ENCODE measurements at places on chromosomes 11 and 22. TPM values are rescaled to one million over a fixed set of nuclear protein-coding genes. Genes with fewer than 3 reads are reported as not detected.
A peak's percentile ranks its signal among the peaks of the same experiment; 100 is the strongest.

TMEM218 gene
- 12.8 TPM for total RNA-seq

OR52H1 gene
- total RNA-seq, result not detected

TECTA gene
- 1.2 TPM for total RNA-seq

GRCh38 chr11:1498262-1498661, 11.7 kb upstream of the MOB2 start:
- DNase-seq, result no peak

- no peak for DNase-seq
Observed at GRCh38 chr11:849104-849824, 6.6 kb downstream of the TSPAN4 start.

- no peak for DNase-seq
Observed at GRCh38 chr22:37167981-37168647, 18.4 kb upstream of the IL2RB start.

DNA sequence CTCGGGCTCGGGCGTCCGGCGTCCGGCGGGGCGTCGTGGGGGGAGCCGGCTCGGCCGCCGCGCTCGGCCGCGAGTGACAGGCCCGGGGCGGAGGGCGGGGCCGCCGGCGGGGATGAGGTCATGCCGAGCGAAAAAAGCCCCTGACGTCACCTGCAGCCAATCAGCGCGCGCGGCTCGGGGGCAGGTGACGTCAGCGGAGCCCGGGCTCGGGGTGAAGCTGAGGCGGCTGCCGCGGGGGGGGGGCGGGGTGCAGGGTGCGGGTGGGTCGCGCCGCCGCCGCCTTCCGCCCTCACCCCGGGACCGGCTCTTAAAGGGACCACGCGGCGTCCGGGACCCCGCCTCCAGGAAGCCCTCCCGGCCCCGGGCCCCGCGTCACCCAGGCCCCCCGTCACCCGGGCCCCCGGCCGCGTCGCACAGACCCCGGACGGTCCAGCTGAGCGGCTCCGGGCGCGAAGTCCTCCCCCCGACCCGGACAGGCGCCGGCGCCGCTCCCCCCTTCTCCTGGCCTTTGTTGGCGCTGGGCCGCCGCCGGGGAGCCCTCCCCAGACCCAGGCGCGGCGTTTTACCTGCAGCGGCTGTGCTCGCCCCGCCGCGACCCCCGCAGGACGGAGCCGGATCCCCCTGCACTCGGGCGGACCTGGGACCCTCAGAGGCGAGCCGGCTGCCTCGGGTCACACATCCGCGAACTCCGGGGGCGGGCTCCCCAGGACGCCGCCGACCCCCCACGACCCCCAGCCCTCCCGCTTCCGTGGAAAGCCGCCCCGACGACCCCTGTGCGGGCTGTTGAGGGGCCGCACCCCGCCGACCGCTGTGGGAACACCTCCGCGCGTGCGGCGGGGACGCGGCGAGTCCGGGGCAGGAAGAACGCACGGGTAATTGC, at the start of gene DUSP8:
DUSP8 (minus strand) TSS at position 75 of the 880 bp plus-strand sequence. CDS start 6,445 bp downstream, outside the sequence.
- peak; percentile 86 for DNase-seq

DNA sequence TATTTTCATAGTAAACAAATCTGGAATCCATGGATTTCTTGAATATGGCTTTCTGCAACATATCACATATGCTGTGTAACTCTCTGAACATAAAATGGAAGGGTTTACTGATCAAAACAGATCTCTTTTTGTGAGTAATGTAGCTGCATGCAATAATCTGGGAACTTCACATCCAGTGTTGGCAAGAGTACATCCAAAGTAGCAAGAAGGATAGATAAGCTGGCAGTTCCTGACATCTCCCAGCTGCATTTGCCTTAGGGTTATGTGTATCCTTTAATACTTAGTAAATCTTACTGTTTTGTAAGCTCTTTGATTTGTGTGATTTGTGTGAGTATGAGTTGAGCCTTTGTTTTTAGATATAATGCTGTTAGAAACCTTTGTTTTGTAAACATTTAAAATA, 280.4 kb upstream of the CNTN5 start:
- DNase-seq, result no peak

DNA sequence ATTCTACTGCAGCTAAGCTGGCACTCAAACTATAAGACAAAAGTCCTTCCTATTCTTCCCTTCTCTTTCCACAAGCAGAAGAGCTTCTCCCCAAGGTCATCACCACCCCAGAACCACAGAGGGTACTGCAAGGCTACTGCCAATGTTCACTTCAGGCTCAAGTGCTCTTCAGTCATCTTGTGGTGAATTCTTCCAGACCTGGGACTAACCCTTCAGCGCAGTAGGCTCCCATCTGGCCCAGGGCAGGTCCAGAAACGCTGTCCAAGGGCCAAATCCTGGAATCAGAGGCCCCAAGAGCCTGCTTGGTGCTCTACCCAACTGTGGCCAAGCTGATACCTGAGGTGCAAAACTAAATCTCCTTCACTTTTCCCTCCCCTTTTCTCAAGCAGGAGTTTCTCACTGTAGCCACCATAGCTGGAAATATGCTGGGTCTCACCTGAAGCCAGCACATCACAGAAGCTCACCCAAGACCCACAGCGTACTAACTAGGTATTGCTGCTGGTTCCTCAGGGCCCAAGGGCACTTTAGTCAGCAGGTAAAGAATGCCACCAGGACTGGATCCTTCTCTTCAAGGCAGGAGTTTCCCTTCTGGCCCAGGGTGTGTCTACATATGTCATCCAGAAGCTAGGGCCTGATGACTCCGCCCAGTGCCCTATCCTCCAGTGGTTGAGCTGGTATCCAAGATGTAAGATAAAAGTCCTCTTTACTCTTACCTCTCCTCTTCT, 27.8 kb downstream of the FCHSD2 start:
- no peak for DNase-seq

DNA sequence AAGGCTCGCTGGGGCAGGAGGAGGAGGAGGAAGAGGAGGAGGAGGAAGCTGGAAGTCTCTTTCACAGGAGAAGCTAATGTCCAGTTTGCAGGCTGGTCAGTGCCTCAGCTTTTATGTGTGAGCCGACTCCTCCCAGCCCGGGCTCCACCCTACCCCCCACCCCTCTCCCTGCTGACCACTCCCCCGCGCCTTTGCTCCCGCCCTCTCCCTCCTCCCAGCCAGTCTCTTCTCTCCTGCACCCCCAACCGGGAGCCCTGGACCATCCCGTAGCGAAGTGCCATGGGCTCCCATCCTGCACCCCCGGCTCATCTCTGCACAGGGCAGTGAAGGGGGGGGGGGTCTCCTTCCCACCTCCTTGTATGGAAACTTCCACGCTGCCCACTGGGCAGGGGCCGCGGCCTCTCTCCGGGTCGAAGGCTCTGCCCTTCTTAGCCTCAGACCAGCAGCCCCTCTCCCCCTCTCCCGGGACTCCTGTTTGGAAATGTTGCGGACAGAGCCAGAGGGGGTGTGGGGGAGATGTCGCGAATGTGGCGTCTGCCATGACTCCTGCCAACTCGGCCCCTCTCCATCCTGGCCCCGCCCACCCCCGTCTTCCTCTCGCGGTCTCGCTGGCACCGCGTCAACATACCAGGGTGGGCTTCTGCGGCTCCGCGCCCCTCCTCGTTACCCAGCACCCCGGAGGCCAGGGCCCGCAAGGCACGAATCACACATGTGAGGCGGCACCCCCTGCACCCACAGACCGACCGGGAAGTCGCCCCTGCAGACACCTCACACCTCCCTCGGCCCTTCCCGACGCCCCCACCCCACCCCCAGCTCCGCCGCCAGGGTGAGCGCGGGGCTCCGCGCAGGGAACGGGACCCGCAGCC, 1.8 kb downstream of the IGF2 start:
- no peak for DNase-seq

GRCh38 chr11:130710497-130711012, 205.7 kb downstream of the SNX19 start:
- no peak for DNase-seq

DNA sequence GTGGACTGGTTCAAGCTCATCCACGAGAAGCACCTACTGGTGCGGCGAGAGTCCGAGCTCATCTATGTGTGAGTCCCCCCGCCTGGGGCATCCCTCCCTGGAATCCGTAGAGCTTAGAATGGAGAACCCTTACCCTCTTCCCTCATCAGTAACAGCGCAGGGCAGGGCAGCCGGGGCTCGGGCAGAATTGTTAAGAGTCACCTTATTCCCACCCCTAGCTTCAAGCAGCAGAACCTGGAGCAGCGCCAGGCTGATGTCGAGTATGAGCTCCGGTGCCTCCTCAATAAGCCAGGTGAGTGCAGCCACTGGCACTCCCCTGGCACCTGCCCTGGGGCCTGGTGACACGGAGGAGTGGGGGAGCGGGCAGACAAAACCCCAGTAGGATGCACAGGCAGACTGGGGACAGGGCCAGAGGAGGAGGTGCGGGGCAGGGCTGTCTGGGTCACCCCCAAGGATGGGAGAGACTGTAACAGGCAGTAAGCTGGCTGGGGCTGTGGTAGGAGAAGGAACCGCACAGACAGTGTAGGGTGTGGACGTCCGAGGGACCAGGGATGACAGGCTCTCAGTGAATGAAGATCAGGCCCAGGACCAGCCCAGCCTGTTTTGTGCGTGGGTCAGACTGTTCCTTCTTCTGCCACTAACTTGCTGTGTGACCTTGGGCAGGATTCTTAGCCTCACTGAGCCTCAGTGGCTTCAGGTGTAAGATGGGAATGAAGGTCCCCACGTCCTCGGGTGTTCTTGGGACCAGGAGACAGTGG, 20.4 kb downstream of the C22orf23 start:
- DNase-seq, result no peak

DNA sequence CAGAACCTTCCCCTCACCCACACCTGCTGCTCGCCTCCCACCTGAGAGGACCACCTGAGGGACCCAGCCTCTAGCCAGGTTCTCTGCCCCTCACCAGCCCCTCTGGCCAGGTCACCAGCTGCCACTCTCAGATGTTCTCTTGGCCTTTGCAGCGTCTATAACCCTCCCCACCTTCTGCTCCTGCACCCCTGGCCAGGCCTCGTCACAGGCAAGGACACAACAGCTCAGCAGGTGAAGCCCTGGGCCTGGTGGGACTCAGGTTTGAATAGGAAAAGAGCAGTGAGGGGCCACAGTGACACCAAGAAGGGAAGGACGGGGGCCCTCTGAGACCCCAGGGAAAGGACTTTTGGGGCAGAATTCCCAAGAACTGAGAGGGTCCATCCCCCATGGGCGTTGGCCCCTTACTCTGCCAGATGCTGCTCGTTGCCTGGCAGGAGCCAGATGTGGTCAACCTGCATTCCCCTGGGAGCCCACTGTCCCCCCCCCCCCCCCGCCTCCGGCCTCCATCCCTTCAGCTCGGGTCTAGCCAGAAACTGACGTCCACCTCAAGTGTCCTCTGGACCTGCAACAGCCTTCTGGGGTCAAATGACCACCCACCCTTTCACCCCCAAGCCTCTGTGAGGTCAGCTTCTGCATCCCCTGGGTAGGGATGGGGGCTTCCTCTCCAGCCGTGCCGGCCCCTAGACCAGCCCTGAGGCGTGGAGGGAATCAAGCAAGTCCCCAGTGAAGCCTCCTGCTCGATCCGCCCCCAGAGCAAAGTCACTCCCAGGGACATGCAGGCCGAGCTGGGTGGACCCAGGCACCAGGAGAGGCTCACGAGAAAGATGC, 28.7 kb downstream of the SBF1 start:
- no peak for DNase-seq

DNA sequence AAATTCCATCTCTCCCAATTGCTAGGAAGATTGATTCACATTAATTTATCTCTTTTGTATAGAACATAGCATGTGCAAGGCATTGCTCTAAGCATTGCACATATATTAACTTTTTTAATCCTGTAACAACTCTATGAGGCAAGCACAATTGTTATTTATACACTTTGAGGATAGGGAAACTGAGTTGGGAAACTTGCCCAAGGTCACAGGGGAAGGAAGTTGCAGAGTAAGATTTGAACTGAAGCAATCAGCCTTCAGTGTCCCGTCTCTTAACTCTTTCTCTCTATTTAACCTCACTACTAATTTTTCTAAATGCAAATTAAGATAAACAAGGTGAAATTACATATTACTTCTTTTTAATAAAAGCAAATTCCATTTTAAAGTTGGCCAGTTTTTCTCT, 22.2 kb downstream of the OR56B4 start:
- no peak for DNase-seq

DNA sequence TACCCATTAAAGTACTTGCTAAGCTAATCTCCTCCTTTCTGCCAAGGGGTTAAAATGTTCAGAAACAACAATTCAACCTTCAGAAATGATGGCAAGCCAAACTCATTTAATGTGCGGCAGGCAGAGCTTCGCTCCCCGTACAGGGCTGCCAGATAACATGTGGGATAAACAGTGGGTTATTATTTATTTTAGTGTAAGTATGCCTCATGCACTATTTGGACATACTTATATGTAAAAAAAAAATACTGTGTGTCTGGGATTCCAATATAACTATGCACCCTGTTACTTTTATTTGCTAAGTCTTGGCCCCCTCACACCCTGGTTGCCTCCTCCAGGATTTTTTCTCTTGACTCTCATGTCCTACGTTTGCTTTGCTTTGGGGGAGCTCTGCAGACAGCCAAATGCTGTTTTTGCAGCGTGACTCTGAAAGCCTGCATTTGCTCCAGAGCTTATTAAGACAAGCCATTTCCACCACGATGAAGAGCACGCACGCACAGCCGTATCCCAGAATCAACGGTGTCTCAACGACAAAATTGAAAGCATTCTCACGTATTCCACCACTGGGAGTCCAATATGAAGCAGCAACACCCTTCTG, 86.5 kb upstream of the SHANK2 start:
- DNase-seq, result no peak

DNA sequence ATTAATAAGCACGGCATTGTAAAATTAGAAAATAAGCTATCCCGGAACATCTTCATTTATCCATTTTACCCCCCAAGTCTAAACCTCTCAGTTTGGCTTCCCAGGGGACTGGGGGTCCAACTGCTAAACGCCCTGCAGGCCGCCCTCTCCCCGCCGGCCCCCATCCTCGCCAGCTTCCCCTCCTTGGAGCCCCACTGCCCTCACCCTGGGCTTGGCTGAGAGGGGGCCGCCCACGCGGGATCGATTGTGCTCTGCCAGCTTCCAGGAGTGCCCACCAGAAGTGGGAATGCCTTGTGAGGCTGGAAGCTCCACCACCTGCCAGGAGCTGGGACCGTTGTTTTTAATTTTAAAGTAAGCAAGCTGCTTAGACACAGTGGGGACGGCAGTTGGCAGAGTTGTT, 353.5 kb downstream of the TBC1D22A start:
- no peak for DNase-seq

GRCh38 chr11:16843294-16843693, 104.8 kb downstream of the C11orf58 start:
- DNase-seq, result no peak

GRCh38 chr22:40853961-40854360, 2.5 kb downstream of the ST13 start:
- no peak for DNase-seq

- DNase-seq, result peak; percentile 91
Observed at GRCh38 chr11:120028181-120028896, 109.6 kb downstream of the TRIM29 start.

GRCh38 chr11:94740083-94741021, 27.8 kb upstream of the AMOTL1 start:
- no peak for DNase-seq

DNA sequence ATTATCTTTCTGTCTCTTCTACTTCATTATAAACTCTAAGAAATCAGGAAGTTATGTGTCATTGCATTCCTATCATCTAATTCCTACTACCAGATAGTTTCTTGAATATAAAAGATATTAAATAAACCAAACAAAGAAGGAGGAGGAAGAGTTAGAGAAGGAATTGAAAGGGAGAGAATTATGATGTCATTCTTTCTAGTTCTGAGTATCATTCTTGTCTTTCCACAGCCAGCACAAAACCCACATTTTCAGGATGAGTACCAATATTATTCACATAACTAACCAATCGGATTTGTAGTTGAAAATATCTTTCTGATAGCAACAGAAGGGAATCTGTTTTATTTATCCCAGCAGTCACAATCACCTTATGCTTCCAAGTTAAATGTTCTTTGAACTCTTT, 13.3 kb downstream of the MS4A13 start:
- no peak for DNase-seq

GRCh38 chr11:128022007-128022368, 565.4 kb downstream of the ETS1 start:
- no peak for DNase-seq

Data from vagina (tissue), 2 donors.